Hippocampal formation (tissue), 2 donors: ENCODE measurements at places on chromosomes 2 and 18.

DNA sequence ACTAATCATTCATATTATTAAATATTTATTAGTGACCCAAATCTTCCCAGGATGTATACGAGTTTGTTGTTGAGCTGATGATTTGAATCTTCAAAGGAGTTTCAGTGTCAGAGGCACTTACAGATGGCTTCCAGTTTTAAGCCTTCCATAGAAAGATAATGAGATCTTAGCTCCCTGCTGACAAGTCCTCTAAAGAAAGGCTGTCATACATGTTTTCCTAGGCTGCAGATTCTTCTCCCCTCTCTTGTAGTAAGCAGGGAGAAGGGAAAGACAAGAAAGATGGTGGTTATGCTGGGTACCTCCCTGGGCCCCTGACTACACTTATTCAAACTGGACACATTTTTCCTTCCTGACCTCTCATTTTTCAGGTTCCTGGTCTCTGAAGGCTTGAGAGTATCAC, 8.1 kb upstream of the GAREM1 start:
- DNase-seq: no peak

DNA sequence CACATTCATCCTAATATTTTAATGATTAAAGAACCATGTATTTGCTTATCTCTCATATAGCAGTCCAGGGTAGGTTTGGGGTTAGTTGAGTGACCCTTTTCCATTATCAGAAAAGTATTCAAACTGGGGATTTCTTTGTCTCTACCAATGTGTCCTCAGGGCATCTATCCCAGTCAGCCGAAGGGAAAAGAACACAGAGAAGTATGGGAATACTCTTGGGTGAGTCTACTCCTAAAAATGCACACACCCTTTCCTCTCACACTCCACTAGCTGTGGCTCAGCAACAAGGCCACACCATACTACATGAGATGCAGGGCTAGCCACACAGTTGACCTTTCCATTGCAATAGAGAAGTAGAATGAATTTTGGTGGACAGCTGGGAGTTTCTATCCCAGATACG, 114.3 kb downstream of the NXPH2 start:
- DNase-seq: no peak

GRCh38 chr2:221228214-221228769, 343.8 kb downstream of the EPHA4 start:
- no peak for DNase-seq

- DNase-seq: peak; percentile 56
Observed at GRCh38 chr2:232327105-232328031, 51.2 kb upstream of the ALPP start.

DNA sequence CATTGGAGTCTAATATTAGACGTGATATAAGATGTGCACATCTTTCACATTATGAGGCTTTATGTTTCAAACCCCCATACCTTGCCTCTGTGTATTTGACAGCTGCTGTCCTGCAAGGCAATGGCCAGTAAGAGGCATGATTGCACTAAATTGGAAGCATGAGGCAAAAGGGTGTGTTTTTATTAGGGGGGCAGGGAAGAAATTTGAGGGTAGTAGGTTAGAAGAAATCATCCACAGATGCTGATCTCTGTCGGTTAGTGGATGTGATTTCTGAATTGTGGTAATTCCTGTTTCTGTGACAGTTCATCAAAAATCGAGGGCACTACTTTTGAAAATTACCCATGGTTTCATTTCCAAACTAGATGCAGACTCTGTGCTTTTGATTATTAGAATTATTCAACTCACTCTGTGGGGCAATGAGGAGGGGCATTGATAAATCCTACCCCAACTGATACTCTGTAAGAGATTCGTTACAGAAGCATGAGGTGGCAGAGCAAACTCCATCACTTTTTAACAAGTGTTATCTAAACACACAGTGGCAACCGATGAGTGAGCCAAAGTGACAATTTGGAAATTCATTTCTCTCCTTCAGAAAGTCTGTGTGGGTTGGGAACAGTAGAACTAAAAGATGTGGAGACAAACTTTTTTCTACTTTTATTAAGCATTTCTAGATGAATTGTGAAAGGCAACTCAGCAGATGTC, 453.0 kb downstream of the ARHGAP15 start:
- peak; percentile 20 for DNase-seq

- no peak for DNase-seq
Observed at GRCh38 chr2:31251018-31251417, 17.1 kb downstream of the EHD3 start.

DNA sequence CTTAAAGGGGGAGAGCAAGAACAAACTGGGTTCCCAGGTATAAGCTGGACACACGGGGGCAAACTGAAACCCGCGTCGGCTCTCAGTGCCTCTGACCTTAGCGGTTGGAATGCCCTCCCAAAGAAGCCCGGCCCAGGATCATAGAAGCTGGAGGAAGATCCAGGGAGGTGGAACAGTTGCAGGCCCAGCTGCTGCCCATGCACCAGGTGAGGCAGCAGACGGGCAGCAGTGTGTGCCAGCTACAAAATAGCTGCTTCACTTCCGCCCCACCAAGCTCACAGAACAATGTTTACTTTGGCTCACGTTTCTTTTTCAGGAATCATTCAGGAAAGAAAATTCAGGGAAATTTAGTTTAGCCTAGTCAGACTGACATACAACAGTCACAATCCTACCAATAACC, 3.9 kb upstream of the ERMN start:
- no peak for DNase-seq

DNA sequence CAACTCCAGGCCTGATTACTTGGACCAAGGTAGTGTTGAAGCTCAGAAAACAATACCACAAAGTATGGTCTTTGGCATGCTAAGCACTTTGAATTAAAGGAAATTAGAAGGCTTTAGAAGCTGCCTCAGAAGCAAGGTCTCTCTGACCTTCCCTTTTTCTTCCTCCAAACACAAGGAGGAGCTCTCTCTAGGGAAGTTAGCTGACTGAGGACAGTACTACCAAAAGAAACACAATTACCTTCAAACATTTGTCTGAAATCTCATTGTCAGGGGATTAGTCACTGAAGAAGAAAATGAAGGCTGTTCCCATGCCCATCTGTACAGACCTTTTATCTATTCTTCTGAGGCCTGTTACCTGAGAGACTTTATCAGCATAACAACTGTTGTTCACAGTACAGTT, 279.3 kb downstream of the CDH20 start:
- no peak for DNase-seq

DNA sequence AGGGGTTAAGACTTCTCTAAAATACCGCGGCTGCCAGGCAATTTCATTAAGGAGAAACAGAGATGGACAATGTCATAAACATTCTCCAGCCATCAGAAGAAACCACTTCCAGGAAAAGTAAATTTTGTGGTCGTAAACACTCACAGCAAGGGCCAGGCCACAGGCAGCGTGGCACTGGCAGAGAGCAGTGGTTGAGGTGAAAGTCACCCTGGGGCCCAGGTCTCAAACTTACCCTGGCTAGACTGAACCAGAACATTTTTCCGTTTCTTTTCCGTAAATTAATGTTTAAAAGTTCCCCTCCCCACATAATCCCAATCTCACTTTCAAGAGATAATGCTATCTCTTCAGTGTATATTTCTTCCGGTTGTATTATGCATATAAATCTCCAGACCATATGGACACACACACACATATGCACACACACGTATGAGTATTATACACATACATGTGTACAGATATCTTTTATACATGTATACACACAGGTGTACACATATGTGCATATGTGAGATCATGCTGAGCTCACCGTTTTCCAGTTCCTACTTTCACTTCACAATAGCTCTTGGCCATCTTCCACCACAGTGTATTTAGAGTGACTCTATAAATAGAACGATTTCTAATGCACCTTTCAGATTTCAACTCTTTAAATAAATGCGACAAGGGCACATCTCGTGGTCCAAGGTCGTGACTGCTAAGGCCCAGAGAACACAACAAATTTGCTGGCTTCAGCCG, 90.1 kb downstream of the MALT1 start:
- no peak for DNase-seq

GRCh38 chr2:229610872-229611271, 103.5 kb downstream of the DNER start:
- DNase-seq: no peak

GRCh38 chr2:138454761-138455160, 46.8 kb upstream of the SPOPL start:
- DNase-seq: no peak

GRCh38 chr2:59449274-59449673, 1104.2 kb downstream of the BCL11A start:
- no peak for DNase-seq

DNA sequence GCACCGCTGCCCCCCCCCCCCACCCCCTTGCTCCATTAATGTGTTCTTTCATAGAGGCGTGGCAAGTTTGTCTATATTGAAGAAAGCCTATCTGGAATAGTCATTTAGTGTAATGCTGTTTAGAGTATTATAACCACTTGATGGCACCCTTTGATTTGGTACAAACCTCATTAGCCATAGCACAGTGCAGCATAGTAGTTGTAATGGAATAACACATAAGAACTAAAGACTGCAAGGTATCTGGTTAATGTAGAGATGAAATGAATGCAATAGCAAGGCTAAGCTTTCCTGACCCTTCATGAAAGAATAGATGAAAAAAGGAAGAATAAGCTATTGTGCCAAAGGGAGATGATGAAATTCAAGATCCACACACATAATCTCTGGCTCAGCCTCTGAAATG, 81.9 kb downstream of the EHBP1 start:
- DNase-seq: peak; percentile 66

GRCh38 chr2:206970589-206971360, 31.5 kb downstream of the CPO start:
- DNase-seq: no peak

DNA sequence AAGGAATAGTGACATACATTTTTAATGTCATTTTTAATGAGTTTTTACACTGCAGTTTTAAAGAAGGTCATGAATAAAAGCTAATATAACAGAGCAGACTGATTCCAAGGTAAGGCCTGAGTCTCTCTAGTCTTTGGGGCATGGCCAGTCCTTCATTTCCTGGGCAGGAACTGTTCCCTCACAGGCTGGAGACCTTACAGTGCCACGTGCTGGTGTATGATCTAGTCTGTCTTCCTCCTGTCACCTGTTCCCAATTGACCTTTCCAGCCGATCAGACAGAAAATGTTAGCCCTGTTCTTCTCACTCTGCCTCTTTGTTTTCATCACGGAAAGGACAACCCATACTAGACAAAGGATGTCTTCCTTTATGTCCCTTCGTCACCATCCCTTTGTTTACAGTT, 33.6 kb downstream of the ZCCHC2 start:
- DNase-seq: no peak

DNA sequence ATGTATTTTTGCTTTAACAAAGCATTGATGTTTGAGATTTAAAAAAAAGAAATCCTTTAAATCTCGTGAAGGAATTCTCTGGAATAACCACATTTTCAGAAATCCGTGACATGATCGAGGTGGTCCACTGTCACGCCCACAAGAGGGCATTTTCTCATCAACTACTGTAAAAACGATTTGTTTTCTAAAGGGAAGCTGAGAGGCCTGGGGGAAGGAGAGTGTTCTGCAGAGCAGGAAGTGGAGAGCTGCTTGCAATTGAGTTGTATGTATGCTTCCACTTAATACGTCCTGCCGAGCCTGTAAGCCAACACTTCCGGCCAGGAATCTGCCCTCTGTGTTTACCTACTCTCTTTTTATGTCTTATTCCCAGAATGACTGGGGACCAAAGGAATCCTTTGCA, 19.4 kb downstream of the KLHL29 start:
- peak; percentile 48 for DNase-seq

GRCh38 chr2:226639550-226639949, 160.1 kb downstream of the IRS1 start:
- DNase-seq: no peak

DNA sequence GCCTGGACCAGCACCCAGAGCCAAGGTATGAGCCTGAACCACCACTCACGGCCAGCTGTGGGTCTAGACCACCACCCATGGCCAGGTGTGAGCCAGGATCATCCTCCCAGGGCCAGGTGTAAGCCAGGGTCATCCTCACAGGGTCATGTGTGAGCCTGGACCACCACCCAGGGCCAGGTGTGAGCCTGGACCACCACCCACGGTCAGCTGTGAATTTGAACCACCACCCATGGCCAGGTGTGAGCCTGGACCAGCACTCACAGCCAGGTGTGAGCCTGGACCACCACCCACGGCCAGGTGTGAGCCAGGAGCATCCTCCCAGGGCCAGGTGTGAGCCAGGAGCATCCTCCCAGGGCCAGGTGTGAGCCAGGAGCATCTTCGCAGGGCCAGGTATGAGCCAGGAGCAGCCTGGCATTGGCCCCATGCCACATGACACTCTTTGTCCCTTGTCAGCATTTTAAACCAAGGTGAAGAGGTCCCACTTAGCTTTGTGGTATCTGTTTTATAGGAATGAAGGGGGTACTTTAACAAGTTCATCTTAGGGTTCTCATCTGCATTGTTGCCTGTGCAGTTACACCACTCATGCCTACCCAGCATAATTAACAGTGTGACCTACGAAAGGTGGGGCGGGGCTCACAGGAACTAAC, 71.2 kb downstream of the AGAP1 start:
- DNase-seq: no peak

DNA sequence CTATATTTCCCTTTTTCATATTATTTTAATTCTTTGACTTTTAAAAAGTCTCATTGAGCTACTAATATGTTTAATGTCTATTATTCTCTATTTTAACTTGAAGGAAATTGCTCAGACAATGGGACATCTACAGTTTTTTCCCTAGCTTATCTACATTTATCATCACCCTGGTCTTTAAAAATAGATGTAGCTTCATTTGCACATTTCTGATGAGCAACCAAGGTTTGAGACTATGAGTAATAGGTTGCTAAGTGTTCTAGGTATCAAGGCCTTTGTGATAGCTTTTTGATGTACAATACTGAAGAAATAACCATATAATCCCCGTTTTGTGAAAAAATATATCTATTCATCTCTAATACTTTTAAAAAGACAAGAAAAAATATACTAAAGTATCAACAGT, 47.0 kb downstream of the STAT4 start:
- no peak for DNase-seq

DNA sequence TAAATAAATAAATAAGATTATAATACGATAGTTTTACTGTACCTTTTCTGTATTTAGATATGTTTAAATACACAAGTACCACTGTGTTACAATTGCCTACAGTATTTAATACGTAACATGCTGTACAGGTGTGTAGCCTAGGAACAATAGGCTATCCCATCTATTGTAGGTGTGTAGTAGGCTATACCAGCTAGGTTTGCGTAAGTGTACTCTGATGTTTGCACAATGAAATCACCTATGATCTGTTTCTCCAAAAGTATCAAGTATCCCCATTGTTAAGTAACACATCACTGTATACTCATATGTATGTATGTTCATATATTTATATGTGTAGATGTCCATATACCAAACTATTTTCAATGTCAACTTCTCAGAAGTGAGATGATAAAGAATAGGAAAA, 118.2 kb upstream of the RND3 start:
- no peak for DNase-seq
